ENCODE measurements at places on chromosomes 3 and 15.

DNA sequence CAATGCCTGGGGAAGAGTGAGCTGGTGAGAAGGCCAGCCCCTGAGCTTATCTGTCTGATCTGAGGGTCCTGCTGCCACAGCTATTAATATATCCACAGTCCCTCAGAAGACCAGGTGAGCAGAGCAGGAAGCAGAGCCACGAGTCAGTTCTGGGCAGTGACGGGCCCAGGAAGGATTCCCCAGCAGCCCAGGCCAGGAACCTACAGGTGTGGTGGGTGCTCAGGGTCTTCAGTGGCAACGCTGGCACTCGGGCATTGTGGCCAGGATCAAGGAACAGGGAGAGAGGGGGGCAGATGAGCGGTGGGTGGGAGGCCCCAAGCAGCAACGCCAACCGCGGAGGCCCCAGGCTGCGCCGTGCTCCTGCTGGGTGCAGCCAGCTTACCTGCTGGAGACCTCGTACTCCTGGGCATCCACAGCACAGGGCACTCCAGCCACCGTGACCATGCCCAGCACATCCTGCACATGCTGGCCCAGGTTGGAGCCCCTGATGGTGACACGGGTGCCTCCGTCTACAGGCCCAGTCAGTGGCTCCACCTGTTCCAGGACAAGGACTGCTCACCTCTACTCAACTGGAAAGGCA lies 12.3 kb downstream of the PLXNB1 start:
- no peak for DNase-seq

DNA sequence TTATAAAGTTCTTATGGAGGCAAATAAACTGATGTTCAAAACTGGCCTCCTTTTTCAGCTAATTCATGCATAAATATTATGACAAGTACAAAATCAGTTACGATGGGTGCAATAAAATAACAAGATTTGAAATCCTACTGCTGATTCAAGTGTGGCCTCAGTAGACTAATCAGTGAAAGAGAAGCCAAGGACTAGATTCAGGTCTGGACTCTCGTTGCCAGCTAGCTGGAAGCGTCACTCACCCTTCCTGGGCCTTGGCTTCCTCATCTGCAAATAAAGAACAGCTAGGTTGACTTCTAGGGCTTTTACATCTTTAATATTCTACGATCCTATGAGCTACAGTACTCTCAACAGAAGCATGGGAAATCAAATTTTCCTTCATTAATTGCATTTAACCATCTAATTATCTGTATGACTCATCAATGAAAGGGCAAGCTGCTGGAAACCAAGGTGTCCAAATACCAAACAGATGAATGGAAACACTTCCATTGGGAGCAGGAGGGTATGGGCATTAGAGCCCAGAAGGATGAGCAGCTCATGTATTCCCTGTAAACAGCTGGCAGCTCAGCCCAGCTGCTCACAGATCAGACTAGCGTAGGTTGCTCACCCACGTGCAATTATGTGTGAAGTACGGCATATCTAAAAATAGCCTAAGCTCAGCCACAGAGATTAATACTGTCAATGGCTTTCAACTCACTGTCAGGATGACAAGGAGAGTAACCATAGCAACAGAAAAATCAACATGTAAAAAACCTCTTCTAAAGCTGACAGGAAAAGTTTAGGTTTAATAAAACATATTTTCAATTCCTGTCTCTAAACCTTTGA lies 294.8 kb downstream of the PLCL2 start:
- DNase-seq: no peak

DNA sequence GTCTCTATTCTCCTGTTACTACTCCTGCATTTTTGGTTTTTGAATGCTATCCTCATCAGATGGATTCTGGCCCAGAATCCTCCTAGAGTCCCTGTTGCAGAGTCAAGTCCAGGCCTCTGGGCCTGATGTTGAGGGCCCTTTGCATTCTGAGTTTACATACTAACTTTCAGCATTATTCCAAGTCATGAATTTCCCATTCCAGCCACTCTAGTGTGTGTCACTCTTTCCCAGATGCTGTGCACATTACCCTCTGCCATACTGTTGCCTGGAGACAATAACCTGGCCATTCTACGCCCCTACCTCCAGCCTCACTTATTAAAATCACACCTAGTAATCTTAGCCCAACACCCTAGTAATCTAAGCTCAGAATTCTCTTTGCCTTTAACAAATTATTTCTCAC lies 53.4 kb downstream of the GXYLT2 start:
- no peak for DNase-seq

DNA sequence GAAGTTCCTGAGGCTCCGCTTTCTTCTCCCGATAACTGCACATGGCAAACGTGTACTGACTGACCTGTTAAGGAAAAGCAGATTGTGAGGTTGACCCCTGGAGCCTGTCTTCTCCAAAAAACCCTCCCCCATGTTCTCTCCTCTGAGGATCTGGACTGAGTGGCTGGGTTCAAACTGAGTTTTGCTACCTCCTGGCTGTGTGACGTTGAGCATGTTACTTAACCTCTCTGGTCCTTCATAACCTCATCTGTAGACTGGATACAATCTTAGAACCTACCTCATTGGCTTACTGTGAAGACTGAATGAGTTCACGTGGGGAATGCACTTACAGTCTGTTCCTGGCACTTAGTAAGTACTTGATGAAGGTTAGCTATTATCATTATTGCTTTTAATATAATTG lies 184.1 kb upstream of the FEZF2 start:
- DNase-seq: no peak

- DNase-seq: no peak
These were observed 16.2 kb downstream of the NEDD4 start for GRCh38 chr15:55977231-55977630.

- no peak for DNase-seq
These were observed 1.3 kb upstream of the ZBTB47 start for GRCh38 chr3:42652251-42652610.

GRCh38 chr15:43406189-43406588 lies 35.3 kb downstream of the TUBGCP4 start:
- no peak for DNase-seq

- no peak for DNase-seq
These were observed 1001.9 kb downstream of the ROBO1 start for GRCh38 chr3:78765671-78766485.

- DNase-seq: no peak
These were observed 8.6 kb downstream of the GLT8D1 start for GRCh38 chr3:52696830-52697631.

GRCh38 chr3:53218131-53218530 lies 37.7 kb downstream of the TKT start:
- DNase-seq: no peak

DNA sequence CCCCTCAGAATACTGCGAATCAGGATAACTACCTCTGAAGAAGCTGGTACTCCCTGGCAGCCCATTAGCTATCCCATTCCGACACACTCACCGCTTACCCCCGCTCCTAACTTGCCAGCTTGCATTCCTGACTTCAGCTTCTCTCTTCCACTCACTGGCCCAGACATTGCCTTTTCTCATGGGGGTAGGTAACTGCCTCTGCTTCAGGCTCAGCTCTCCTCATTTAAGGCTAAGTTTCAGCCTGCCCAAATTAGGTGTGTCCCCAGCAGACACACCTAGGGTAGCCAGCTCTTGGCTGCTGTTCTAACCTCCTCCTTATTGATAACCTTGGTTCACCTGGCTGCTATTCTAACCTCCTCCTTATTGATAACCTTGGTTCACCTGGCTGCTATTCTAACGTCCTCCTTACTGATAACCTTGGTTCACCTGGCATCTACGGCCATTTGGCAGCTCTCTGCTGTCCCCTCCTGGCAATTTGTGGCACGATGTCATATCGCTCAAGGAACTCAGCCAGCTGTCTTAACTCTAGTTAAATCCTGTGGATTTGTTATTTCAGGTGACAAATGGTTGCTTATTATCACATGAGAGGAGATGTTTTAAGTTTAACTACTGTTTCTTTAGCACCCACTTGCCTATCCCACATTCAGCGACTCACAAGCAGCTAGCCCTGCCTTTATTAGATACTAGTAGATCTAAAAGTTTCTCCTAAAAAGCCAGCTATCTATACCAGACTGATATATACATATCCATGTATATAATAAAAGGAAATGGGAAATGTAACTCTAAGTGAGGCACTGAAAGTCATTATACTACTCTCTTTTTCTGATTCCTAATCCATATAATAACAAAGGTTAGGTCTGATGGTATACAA lies 106.5 kb upstream of the ACP3 start:
- DNase-seq: no peak

- no peak for DNase-seq
These were observed 9.1 kb upstream of the SCG3 start for GRCh38 chr15:51672155-51672687.

DNA sequence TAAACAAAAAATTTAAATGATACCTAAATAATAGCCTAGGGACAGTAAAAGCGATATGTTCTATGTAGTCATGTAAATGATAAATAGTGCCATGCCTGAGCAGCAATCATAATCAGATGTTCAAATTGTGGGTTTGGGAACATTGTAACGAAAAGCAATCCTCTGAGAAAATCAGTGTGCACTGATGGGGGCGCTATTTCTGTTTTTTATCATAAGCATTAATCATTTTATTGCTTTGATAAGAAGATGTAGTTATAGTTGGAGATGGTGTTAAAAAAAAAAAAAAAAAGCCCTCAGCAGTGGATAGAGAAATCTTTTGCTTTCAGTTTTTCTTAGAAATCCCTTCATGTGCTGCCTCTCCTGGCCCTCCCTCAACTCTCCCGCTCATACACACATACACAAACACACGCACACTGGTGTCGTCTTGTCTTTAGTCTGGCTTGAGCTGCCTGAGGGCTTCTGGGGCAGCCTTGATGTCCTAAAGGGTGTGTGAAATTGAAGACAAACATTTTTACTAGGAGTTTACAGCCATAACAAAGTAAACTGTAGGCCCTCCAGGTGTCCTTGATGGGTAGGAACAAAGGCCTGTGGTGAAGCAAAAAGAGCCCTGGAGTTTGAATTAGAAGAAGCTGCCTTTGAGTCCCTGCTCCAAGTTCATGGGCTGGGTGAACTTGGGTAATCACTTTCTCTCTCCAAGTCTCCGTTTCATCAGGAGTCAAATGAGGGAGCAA lies 428.1 kb downstream of the SOX2 start:
- DNase-seq: no peak

GRCh38 chr3:13224967-13225366 lies 151.7 kb upstream of the IQSEC1 start:
- no peak for DNase-seq

- no peak for DNase-seq
These were observed 35.5 kb downstream of the CLSTN2 start for GRCh38 chr3:139970526-139970925.

DNA sequence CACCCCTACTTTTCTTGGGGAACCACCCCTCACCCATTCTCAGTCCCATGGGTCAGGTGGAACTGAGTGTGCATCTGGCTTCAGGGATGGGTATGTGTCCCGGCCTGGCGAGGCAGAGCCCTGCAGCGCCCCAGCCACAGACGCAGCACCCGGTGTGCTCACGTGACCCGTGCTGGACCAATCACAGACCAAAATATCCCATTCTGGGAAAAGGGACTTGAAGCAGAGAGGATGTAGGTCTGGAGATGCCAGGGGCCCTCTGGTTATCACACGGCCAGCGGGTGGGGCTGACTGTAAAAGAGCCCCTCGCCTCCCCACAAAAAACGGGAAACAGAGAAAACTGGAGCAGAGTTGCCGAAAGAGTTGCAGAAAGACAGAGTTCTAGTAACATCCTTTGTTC lies 138.0 kb upstream of the RAD18 start:
- no peak for DNase-seq

DNA sequence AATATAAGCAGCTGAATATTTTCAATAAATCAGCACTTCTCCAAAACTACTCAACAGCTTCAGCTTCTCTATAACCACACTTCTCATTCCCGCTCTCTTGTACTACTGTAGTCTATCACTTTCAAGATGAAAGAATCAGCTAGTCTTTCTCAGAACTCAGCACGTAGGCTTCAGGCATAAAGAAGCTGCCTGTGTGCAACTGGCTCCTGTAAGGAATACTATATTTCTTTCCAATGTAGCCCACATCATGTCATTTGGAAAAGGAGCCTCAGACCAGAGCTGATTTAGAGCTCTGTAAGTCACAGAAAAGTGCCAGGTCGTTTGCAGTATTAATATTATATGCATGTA lies 62.3 kb downstream of the FMN1 start:
- no peak for DNase-seq

DNA sequence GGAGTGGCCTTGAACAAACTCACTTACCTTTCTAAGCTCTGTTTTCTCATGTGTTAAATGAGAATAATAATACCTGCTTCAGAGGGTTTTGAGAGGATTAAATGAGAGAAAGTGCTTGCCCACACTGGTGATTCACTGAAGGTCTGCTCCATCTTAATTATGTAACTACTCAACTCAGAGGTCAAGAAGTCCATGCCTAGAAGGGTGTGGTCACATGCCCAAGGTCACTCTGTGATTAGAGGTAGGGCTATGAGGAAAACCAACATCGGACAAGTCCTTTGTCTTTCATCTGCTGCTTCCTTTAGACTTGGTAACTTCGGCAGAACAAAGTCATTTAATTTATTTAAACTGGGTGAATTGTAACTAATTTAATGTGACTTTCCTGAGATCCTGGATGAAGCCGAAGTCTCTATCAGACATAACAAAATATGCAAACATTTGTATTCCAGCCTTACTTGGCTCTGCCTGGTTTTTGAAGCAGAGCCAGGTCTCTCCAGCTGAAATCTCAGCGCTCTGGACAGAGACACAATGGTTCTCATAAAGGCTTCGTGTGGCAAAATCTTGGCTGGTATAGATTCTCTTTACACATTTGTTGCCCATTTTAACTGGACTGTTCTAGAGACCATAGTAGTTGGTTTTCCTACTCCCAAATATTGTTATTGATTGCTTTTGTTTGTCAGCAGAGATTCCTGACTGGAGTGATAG lies 3.0 kb downstream of the CHRNA7 start:
- no peak for DNase-seq

- no peak for DNase-seq
These were observed 4.8 kb upstream of the ESYT3 start for GRCh38 chr3:138429665-138430064.

GRCh38 chr3:4582624-4583023 lies 89.5 kb downstream of the ITPR1 start:
- no peak for DNase-seq

DNA sequence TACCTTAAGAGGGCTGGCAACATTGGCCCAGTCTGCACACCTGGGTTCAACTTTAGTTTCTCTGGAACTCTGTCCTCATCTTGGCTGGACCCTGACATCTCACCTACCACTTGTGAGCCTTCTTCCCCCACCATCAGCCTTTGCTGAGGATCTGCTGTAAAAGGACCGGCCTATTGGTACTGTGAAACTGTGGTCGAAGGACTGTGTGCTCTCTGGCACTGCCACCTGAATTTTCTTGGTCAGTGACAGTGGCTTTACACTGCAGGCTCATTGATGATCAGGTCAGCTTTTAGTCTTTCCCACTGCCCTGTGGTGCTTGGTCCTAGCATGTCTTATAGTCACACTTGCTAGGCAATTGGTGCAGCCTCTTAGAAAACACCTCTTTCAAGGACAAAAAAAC lies 86.9 kb downstream of the PEX5L start:
- DNase-seq: no peak

GRCh38 chr15:22851513-22851912 lies 13.0 kb downstream of the NIPA2 start:
- DNase-seq: no peak
